Upper lobe of right lung (tissue), 1 donor: ENCODE measurements at places on chromosomes 1 and 21. TPM values are rescaled to one million over a fixed set of nuclear protein-coding genes. Genes with fewer than 3 reads are reported as not detected.

The DDR2 gene
- 44.6 TPM for total RNA-seq

The STK40 gene
- 78.9 TPM for total RNA-seq

DNA sequence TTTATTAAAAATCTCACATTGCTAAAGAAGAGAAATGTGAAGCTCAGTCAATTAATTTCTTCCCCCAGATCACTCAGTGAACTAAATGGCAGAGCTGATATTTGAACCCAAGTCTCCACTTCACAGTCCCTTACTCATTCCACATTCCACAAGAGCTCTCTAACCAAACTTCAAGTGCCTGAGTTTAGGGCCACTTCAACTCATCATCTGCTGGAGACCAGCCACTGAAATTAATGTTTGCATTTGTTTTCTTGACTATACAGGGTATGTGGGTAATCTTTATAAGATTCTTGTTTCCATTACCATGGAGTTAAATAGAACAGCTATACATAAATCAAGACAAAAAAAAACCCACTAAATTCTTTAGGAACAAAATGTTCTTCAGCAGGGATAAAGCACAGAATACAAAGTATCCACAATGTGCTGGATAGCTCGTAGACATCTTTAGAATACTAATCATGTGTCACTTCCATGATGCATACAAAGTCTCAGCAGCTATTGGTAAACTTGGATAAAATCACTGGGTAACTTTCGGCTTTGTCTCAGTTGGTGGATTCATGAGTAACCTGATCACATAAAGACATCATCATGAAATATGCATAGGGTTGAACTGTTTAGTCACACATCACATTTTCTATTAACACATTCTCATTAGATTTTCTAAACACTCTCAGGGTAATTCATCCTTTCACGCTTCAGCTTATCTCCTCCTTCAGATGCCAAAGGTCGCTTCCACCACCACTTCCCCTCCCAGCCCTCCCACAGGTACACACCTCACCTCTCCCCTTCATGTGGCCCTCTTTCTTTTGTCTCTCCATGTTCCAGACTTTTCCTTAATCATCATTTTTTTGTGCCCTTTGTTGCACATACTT lies 89.8 kb downstream of the LRRC53 start:
- no peak for DNase-seq

- no peak for DNase-seq
These were observed 41.6 kb upstream of the APP start for GRCh38 chr21:26212220-26212619.

- DNase-seq, result no peak
These were observed 77.0 kb downstream of the RWDD3 start for GRCh38 chr1:95311014-95311413.

GRCh38 chr1:239912471-239912870 lies 179.2 kb upstream of the FMN2 start:
- DNase-seq, result no peak
